ENCODE measurements at places on chromosomes 1 and 21. TPM values are rescaled to one million over a fixed set of nuclear protein-coding genes. Genes with fewer than 3 reads are reported as not detected.

The OR2T11 gene
- polyA plus RNA-seq: not detected

DNA sequence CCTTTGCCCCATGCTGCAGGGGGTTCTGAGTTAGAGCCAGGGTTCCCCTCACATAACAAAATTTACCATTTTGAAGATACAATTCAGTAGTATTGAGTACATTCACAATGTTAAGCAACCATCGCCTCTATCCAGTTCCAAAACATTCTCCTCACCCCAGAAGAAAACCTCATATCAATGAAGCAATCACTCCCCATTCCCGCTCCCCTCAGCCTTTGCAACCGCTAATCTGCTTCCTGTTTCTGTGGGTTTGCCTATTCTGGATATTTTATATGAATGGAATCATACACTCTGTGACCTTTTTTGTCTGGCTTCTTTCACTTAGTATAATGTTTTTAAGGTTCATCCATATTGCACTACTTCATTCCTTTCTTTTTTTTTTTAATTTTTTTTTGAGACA is 32.9 kb downstream of the SERINC2 start:
- DNase-seq: no peak

DNA sequence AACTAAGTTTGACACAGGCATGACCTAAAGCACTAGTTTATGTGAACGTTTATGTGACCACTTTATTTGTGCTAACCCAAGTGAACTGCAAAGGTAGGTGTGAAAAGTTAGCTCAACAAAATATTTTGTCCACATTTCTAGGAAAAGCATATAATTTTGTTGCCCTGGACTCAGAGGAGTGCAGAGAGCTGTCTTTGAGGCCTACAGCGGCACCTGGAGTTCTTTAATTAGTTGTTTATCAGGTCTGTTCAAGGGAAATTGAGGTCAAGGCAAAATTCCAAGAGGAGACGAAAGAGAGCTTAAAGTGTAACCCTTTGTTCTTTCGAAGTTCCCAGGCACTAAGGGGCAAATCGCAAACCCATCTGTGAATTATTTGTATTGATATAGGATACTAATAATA is 1.3 kb downstream of the GIPC2 start:
- no peak for DNase-seq

DNA sequence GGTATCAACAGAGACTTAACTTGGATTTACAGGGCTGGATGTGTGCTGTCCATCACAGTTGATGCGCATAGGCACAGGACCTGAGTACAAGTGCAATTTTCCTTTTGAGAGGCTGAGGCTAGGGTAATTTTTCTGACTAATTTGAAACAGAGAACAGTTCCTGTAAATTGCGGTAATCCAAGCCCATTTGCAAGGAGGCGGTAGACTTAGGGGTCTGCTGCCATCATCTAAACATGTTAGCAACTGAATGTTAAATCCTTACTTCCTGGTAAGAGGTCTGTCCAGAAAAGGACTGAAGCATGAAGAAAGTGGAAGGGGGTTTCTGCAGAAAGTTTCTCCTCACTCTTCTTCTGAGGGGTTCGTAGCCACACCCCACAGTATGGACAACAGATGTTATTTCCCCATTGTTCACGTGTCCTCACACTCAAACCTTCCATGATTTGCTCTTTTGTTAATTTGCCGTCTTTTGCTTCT is 23.7 kb upstream of the C1orf198 start:
- DNase-seq: no peak

DNA sequence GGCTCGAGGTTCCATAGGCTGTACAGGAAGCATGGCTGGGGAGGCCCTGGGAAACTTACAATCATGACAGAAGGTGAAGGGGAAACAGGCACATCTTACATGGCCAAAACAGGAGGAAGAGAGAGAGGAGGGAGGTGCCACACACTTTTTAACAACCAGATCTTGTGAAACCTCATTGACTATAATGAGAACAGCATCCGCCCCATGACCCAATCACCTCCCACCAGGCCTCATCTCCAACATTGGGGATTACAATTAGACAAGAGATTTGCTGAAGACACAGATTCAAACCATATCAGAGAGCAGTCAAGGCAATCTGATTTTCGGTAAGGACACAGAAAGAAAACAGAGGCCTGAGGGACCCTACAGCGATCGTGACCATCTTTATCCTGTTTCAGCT is 41.7 kb downstream of the TNFRSF9 start:
- DNase-seq: no peak

DNA sequence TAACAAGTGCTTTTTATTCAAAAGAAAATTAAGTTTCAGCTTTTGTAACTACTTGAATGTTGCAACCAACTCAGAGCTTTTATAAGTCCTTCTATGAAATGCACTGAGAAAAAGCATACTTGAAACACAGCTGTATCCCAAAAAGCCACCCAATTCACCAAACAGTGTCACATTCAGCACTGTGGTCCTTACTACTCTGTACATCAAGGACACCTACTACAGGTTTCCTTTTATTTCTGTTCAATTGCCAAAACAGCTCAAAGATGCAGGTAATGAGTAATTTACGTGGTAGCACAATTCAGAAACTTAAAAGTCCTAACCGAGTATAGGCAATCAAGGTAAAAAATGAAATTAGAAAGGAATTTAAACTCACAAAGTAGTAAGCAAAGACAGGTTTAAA is 2.5 kb downstream of the EIF4G3 start:
- DNase-seq: no peak

The AIRE gene
- polyA plus RNA-seq: not detected

The CCDC17 gene
- 1.4 TPM for polyA plus RNA-seq

- DNase-seq: no peak
Measured at GRCh38 chr1:156654700-156655099, 12.8 kb downstream of the BCAN start.

- DNase-seq: no peak
Measured at GRCh38 chr21:43805275-43805800, 16.0 kb downstream of the RRP1 start.

The CELA3B gene
- polyA plus RNA-seq: not detected

DNA sequence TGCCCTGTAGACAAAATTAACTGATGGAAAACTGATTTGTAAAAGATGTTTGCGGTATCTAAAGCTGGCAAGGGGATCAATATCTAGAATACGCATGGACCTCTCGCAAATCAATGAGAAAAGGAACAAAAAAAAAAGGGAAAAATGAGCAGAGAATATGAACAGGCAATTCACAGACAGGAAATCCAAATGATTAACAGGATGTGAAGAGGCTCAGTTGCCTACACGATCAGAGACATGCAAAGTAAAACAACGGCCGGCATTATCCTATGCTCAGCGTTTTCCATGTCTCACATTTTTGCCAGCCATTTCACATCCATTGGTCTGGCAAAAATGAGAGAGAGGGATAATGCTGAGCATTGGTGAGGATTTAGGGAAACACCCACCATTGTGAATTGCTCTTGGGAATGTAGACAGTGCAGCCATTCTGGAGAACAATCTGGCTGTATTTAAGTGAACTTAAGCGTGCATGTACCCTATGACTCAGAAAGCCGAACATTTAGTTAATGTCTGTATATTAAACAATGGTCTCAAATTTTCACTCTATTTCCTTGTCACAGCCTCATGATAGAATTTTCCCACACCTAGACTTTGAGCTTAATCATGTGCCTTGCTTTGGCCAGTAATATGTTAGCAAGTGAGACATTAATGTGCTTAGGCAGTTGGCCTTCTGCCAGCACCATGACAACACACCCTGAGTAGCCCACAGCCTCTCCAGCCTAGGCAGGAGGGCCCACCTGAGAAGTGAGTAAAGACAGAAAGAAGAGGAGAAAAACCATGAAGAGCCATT is 61.0 kb upstream of the NBPF3 start:
- no peak for DNase-seq

The RGL1 gene
- polyA plus RNA-seq: 19.4 TPM

DNA sequence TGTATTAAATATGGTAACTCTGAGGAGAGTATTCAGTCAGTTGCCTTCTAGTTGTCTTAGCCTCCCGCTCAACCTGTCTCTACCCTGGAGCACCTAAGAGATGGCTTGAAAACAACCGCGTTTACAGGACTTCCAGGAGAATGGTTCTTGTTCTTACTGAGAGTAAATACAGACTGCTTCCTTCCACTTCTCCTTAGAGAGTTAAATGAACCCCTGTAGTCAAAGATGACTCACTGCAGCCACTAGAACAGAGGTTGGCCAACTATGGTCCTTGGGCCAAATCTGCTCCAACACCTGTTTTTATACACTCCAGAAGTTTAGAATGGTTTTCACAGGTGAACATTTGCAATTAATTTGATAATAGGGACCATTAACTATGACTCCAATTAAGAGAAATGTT is 60.1 kb upstream of the ASB17 start:
- no peak for DNase-seq

DNA sequence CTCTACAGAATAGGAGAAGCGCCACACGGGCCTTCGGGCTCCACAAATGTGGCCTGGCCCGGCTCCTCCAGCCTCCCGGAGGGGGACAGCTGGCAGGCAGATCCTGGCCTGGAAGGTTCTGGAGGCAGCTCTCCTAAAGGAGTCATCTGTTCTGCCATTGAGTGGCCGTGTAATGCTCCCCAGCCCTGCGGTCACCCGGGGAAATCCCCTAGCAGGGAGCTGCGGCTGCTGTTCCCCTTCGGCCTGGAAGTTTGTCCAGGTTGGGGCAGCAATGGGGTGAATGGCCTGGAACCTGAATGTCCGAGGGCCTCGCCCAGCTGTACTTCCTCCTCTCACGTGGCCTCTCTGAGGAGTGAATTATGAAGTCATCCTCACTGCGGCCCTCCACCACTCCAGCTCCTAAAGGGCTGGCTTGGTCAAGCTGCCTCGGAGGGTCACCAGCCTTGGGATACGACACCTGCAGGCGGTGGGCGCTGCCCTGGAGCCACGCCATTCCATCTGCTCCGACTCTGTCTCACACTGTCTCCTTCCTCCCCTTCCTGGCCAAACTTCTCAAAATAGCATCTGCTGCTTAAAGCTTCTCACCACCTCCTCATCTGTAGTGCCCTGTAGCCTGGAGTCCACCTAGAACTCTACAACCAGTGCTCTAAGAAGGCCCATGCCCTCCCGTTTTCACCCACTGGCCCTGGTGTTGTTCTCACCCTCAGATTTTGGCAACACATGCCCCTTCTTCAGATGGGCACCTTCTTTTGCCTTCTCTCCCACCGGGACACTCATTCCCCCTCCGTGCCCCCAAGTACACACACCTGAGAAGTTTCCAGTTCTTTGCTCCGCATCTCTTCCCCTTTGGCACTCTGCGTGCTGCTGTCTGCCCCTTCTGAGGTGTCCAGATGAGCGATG is 54.4 kb upstream of the TMPRSS2 start:
- no peak for DNase-seq

The KRTAP10-8 gene
- not detected for polyA plus RNA-seq

- DNase-seq: no peak
Measured at GRCh38 chr1:77378723-77379535, 97.1 kb downstream of the AK5 start.

DNA sequence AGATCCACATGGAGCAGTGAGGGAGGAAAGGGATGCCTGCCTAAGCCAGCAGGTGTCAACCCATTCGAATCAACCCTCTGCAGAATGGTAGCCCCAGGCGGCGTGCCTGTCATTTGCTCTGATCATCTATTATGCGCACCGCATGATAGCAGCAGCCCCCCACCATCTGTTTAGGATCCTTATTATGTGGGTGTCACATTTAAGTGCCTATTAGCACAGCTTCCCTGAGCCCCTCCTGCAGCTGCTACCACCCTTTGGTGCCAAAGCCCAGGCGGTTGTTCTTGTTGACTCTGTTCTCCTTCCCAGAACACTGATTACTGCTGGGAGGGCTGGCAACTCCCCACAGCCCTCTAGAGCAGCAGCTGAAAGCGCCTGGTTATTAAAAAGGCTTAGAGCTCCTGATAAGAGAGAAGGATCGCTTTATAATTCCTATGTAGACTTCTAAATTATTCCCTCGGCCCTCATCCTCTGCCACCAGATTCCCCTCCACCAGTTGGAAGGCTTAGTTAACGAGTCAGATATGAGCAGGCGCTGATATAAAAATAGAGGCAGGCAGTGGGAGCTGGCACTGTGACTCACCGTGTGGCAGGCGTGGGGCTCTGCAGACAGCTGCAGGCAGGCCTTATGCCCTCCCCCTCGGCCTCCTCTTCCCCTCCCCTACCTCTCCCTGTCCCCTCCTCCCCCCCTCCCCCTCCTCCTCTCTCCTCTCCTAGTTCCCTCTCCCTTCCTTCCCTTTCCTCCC is 23.0 kb downstream of the ACTA1 start:
- no peak for DNase-seq

DNA sequence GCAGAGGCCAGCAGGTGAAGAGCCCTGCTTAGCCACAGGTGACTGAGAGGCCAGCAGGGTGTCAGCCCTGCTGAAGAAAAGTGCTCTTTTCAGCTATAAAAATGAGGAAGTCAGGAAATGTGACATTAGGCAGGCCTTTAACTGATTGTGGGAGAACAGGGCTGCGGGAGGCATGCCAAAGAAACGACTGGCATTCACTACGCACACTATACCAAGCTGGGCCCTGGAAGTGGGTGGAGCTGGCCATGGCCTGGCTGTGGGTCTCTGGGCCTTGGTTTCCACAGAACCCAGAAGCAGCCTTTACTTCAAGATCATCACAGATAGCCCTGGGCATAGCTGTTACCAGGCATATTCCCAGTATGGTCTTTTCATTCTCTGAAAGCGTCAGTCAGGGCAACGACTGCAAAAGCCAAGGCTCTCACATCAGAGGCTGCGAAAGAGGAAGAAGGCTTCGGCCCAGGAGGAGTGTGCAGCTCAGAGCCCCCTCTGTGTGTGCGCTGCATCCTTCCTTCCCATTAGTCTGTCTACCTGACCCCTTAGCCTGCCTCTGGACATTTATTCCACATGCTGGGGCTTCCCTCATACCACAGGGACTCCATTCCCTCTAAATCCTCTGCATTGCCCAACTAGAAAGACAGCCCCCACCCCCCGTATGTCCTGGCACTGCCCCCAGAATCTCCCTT is 14.3 kb downstream of the SLC2A1 start:
- no peak for DNase-seq

The KIF17 gene
- polyA plus RNA-seq: 3.2 TPM

DNA sequence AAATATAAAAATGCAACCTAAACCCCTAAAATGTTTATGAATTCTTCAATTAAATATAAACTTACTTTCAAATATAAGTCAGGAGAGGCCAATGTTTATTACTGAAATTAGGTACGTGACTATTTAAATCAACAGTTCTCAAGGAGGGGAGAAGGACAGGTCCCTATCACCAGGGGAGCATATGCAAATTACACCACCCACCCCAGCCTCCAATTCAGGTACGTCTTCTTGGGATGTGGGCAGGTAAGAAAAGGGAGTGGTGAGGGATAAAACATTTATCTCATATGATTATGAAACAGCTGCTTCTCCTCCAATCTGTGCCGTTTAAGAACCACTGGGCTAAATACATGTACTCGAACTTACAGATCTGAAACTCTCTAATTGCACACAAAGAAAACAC is 3.4 kb downstream of the COP1 start:
- DNase-seq: no peak

- no peak for DNase-seq
Measured at GRCh38 chr1:119440721-119441307, 25.9 kb downstream of the HSD3B2 start.

- no peak for DNase-seq
Measured at GRCh38 chr1:22359427-22359826, 92.2 kb upstream of the ZBTB40 start.

GRCh38 chr1:24902471-24902891 is 27.6 kb downstream of the RUNX3 start:
- DNase-seq: no peak

Measured in forelimb muscle (tissue), 1 donor.